ENCODE measurements at places on chromosomes 6 and 20.

GRCh38 chr20:16314748-16315159, 258.5 kb downstream of the KIF16B start:
- DNase-seq, result no peak

DNA sequence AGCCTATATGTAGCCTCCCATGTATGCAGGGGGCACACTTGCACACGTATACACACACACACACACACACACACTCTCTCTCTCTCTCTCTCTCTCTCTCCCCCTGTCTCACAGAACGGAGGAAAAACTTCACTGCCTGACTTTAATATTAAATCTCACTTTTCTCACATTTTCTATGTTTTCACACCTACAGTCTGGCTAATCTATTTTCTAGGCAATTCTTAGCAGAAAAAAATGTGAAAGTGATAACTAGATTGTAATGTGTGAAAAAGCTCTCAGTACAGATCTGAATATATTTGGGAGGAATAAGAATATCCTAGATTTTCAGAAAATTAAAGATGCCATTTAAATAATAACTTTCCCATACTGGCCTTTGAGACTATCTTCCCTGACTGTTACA, 120.9 kb downstream of the MCHR2 start:
- no peak for DNase-seq

DNA sequence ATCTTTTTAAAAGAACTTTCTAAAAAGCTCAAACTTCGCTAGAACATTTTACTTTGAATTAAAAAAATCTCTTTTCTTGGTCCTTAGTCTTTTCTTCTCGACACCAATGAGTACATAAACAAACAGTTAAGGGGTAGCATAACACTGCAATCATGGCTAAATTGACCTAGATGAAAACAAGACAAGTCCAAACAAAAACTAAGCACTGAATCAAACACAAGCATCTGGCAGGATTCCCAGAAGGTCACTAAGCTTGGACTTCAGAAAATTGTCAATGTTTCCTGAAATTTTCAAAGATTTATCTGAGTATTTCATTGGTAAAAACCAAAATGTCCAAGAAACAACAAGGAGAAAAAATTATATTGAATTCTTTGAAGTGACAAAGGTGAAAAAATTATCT, 5.0 kb downstream of the COL21A1 start:
- no peak for DNase-seq

GRCh38 chr6:165571721-165572132, 91.3 kb downstream of the PDE10A start:
- DNase-seq, result no peak

DNA sequence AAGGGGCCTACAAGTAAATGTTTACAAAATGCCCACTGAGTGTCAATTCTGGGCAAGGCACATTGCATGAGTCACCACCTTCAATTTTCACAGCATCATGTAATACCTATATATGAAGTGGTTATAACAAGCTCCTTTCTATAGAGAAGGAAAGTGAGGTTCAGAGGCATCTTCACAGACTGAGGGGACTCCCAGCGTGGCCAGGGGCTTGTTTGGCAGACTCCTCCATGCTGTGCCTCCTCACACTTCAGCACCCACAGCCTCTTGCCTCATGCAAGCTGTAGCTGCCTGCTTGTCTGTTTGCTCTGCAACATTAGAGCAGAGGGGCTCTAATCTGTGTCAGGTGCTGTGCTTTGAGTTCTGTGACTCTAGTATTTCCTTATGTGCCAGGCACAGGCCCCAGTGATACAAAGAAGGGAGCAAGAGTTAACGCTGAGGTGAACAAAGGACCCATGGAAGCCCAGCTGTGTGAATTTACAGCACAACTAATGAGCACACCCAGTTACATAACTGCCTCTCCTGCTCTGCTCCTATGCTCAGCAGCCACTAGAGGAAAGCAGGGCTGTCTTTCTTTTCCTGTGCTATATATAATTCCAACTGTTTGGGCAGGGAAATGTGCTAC, 72.3 kb downstream of the ZHX3 start:
- no peak for DNase-seq

DNA sequence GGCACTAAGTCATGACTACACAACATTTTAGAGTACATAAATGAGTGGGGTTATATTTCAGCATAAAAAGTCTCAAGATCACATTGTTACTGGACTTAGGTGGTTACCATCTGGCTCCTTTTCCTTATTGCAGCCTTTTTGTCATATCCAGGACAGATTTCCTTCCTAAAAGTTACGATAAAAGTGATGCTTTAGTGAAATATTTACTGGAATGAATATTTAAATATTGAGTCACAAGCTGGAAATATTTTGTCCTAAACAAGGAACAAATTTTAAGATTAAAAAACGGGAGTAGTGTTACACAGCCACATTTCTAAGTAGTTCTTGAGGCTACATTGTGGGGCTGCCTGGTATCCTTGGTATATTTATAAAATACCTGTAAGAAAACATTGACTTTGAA, 52.2 kb downstream of the CDC40 start:
- DNase-seq, result no peak

GRCh38 chr6:160398674-160399271, 50.6 kb downstream of the SLC22A3 start:
- DNase-seq, result no peak

DNA sequence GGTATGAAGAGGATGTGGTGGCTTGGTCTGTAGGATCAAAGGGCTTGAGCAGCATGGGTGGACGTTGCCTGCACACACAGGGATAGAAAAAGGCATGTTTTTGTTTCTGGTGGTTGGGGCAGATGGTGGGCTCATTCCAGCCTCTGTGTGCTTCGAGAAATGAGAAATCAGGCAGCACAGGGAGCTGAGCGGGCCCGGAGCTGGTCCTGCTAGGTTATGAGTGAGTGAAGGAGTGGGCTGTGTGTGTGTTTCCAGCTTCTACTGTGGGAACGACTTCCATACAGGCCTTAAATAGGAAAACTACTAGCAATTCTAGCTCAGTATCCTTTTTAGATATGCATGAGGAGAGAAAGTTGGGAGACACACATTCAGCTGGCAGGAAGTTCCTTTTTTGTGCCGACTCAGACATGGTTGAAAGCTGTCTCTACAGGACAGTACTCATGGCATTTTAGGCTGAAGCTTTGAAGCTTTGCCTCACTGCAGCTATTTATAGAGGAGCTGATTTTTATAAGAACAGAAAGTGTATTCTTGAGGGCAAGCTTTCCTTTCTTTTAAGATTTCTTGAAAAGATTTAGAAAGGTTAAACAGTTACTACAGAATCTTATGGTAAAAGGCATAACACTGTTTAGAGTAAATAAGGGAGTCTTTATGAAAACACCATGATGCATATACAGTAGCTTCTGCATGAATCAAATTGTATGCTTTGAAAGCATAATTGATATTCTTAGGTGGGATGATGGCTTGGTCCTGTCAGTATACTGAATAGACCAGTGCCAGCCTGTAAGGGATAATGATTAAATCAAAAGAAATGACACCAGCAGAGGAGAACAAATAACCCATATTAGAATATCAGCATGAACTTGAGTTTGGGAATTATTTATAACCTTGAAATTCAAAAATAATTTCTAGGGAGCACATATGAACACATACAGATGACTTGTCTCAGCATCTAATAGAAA, 104.0 kb upstream of the MAN1A1 start:
- no peak for DNase-seq
